Hair follicle dermal papilla cell (primary cell): ENCODE measurements at places on chromosomes 11 and 22. TPM values are rescaled to one million over a fixed set of nuclear protein-coding genes. Genes with fewer than 3 reads are reported as not detected.

Gene MRPL40
- total RNA-seq, result 20.9 and 25.6 TPM in 2 replicates

Gene IGF2
- total RNA-seq, result 0.85 and 1.9 TPM in 2 replicates

Gene PPME1
- 26.1 and 31.6 TPM in 2 replicates for total RNA-seq

Gene MS4A4E
- total RNA-seq, result not detected in 2 replicates

Gene SYT7
- total RNA-seq, result 0.61 and 0.65 TPM in 2 replicates

Gene CARD10
- 11.9 and 17.4 TPM in 2 replicates for total RNA-seq

Gene MGAT3
- 0.16 and 0.36 TPM in 2 replicates for total RNA-seq

Gene CDC42BPG
- 0.12 and 0.32 TPM in 2 replicates for total RNA-seq

Gene OSBP
- total RNA-seq, result 28.4 and 30.3 TPM in 2 replicates

Gene SMTNL1
- not detected in 2 replicates for total RNA-seq

Gene ZFTA
- 22.7 and 22.9 TPM in 2 replicates for total RNA-seq

Gene KRTAP5-8
- not detected in 2 replicates for total RNA-seq

Gene OR5P2
- not detected in 2 replicates for total RNA-seq

Gene C22orf23
- total RNA-seq, result 0.24 and 0.65 TPM in 2 replicates
